ENCODE measurements at places on chromosomes 3 and 15.

- no peak for DNase-seq
These were observed 261.4 kb downstream of the GBE1 start for GRCh38 chr3:81500039-81500438.

DNA sequence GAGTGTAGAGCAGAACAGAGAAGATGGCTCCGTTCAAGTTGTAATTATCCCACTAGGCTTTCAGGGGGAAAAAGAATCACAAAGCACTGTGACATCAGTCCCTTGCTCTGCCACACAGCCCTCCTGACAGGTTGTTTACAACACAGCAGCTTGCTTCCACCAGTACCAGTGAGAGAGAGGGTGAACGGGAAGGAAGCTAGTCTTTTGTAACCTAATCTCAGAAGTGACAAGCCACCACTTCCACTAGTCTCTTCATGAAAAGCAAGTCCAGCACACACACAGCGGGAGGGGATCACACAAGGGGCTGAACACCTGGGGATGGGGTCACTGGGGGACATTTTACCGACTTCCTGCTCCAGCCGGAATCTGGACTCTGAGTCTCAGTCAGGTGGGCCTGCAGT lies 86.3 kb downstream of the FAM81A start:
- DNase-seq = no peak

DNA sequence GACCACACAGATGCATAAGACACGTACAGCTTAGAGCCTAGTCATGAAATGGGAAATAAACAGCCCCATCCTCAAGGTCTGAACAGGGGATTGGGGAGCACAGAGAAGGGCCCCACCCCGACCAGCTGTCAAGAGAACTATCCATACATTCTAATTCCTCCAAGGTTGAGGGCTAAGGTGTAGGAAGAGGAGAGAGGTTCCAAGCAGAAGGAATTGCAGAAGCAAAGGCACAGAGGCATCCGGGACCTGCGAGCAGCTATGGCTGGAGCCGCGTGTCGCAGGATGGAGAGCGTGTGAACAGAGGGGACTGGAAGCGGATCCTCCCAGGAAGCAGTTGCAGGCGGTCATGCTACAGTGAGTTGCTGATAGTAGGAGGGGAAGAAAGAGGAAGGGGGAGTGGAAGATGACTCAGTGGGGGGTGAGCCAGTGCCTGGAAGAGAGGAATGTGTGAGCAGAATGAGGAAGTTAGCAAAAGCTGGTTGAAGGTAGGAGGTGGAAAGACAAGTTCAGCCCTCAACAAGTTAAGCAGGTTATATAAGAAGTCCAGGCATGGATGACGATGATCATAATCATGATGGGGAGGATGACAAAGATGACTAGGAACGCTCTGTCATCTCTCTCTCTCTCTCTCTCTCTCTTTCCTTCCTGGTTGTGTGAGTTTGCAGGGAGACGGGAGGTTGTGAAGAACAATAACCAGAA lies 89.7 kb downstream of the LIPC start:
- peak; percentile 73 for DNase-seq

- no peak for DNase-seq
These were observed 73.0 kb upstream of the ETV5 start for GRCh38 chr3:186181901-186182300.

DNA sequence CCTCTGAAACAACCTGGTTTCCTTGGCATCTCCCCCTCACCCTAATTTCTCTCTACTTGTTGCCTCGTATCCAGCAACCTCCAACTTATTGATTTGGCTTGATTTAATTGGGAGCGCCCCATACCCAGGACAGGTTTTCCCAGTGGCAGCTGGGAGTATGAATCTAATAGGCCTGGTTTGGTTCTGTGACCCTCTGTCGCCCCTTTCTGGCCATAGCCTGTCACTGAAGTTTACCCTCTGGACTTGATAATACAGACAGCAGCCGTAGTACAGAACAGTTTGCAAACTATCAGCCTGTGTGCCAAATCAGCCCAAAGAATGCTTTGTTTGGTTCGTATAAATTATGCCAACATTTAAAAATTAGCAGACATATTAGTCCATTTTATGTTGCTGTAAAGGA lies 525.1 kb upstream of the GOLIM4 start:
- peak; percentile 18 for DNase-seq

DNA sequence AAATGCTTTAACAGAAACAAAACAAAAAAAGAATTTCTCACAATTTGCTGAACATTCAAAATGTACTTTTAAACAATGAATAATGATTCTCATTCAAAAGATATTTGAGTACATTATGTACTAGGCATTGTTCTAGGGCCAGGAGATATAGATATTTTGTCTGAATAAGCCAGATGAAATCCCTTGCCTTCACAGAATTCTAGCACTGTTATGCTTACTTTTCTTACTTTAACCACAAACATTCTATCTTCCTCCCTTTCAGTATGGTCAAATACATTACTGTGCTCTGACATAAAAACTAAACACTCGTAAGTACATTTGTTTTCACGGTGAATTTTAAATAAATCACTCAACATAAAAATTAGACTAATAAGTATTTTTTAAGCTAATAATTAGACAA lies 116.7 kb downstream of the ADAM10 start:
- DNase-seq = no peak

DNA sequence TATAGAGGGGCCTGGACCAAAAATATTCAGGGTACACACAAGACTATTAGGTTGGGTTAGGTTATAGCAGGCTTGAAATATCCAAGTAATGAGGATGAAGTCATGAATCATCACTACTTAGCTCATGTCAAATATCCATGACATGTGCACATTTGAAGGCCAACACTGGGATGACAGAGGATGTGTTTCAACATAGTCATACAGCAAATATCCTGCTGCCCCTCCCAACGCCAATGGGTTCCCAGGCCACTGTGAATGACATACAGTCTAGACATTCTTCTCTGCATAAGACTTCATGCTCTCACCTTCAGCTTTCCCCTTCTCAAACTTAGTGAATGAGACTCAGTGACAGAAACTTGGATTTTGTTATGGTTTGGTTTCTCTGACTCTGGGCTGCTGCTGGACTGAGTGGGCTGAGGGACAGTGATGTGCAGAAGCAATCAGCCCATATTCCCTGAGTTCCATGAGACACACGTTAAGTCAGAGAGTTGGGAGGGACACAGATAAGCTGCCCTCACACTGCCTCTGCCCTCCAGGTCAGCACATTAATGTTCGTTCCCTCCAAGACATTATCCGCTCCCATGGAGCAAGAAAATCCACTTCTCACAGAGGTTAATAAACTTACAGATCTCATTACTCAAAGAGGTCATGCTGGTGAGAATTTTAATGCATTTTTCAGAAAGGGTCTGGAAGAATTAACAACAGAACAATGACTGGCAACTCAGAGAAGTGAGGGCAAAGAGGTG lies 15.4 kb downstream of the HOMER2 start:
- DNase-seq = peak; percentile 45

DNA sequence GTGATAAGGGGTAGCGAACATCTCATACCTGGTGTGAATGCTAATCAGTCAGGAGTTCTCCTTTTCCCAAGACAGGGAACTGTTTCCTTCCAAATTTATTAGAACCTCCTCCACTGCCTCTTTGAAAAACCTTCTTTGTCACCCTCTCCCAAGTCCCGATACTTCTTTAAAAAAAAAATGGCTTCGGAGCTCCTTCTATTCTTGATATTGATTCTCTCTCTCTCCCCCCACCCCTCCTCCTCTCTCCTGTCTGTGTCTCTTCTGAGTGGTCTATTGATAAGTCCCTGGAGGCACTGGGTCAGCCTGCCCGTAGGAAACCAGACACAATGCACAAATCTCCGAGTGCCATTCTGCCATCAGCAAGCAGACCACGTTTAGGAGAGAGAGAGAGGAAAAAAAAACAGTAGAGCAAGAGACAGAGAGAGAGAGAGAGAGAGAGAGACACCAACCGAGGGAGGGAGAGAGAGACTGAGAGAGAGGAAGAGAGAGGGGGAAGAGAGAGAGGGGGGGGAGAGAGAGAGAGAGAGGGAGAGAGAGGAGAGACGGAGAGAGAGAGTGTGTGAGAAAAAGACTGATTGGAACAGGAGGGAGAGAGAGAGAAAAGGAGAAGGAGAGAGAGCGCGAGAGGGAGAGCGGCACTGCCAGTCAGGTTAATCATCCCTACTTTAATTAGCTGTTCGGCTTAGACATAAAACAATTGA lies 160.9 kb downstream of the TIGIT start:
- peak; percentile 40 for DNase-seq

GRCh38 chr3:157029365-157029790 lies 130.6 kb downstream of the CCNL1 start:
- DNase-seq = no peak

GRCh38 chr3:168427156-168427555 lies 331.4 kb upstream of the GOLIM4 start:
- DNase-seq = no peak

DNA sequence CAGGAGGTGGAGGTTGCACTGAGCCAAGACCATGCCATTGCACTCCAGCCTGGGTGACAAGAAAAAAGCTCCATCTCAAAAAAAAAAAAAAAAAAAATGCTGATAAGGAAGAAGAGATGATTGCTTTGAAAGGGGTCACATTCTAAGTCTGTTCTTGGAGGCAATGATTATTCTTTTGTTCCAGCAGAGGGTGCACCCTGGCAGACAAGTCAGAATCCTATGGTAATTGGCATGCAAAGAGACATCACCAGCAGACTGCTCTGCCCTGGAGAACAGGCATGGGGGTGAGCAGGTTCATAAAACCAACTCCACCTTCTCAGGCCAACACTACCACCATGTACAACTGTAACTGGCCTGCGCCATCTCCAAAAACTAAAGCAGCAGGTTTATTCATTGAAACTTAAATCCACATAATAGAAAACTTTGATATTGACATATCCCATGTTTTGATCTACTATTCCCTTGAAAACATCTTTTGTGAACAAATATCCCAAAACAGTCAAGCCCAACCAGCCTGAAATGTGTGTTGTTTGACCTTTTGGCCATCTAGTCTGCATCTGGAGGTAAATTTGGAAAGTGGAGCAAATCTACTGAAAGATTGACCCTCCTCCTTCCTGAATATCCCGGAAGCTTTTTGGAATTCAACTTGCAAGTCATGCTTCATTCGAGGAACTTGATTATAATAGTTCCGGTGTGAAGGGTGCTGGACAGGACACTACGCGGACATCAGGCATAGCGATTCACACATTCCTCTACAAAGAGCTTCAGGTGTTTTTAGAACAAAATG lies 100.3 kb downstream of the MECOM start:
- no peak for DNase-seq
